ENCODE measurements at places on chromosomes 5 and 9. TPM values are rescaled to one million over a fixed set of nuclear protein-coding genes. Genes with fewer than 3 reads are reported as not detected.

DNA sequence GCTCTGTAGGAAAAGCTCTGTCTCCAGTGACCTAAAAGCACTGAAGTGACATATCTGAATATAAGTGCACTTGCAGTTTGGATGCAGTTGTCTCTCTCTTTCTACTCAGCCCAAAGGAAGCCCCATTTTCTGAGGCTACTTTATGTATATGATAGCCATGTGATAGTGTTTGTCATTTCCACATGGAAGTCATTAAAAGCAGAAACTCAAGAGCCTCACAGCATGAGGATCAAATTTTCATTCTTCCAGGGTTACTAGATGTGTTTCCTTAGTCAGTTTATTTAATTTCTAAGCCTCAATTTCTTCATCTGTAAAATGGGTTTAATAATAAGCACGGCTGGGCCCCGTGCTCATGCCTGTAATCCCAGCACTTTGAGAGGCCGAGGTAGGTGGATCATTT lies 36.7 kb downstream of the RNF44 start:
- no peak for DNase-seq

GRCh38 chr5:134738133-134738962 lies at the start of gene CAMLG:
CAMLG (plus strand) TSS chr5:134738548; CDS start chr5:134738621, 73 bp downstream.
- DNase-seq, result peak; percentile 97

DNA sequence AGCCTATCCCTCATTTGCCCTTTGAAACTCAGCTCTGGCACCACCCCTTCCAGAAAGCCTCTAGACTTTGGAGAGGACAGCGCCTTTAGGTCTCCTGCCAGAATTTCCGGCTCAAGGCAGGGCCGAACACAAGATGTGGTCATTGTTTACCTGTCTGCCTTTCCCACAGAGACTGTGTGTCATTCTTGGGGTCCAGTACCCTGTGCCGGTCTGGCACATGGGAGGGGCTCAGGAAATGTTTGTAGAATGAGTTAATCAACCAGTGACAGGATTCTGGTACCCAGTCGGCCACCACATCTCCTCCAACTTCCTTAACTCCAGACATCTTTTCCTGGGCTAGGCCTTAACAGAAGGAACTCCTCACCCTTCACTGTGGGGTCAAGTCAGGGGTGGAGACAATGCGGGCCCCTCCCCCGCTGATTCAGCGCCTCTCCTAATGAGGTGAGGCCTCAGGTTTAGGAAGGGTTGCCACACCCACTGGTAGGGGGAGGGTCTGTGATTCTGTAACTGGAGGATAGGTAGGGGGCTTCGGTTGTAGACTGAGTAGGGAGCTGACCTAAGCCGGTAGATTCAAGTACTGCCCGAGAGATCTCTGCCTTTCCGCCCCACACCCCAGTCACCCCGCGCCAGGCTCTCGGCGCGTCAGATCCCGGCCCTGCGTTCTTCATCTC lies 29.3 kb downstream of the PCDH1 start:
- DNase-seq, result peak; percentile 65

- peak; percentile 74 for DNase-seq
These were observed 16.9 kb upstream of the PLCXD3 start for GRCh38 chr5:41527201-41527779.

DNA sequence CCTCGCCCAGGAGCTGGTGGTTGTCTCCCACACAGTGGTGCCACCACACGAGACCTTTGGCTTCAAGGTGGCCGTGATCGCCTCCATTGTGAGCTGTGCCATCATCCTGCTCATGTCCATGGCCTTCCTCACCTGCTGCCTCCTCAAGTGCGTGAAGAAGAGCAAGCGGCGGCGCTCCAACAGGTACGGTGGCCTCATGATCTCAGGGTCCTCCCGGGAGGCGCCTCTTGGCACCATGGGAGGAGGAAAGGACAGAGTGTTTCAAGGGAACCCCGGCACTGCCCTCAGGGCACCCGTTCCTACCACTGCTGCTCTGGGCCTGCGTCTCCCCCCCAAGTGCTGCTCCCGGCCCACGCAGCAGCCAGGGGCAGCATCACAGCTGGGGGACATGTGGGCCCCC lies 18.2 kb upstream of the CARD19 start:
- no peak for DNase-seq

STKLD1 gene
- total RNA-seq, result not detected

All from right atrium auricular region (tissue), 2 donors.